CD4-positive, alpha-beta T cell treated with Interleukin-2 at 100 ng/mL for 4 hours (primary cell): ENCODE measurements at places on chromosomes 1 and 21.
A peak's percentile ranks its signal among the peaks of the same experiment; 100 is the strongest.

DNA sequence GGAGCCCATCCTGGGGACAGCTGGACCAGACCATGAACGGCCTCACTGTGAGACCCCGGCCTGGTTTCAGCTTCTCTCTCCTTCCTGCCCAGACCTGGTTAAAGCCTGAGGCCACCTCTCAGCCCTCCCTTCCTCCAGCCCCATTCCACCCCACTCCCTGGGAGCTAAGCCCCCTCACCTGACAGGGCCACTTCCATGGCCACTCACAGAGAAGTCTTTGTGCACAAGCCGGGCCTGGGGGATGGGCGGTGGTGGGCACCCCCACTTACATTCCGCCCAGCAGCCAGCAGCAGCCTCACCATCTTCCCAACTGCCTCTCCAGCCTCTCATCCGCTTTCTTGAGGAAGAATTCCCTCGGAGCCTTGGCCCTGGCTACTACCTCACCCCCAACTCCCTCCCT lies 40.4 kb downstream of the RHBG start:
- no peak for DNase-seq

- no peak for DNase-seq
Observed at GRCh38 chr1:119006406-119007279, 18.5 kb upstream of the TBX15 start.

GRCh38 chr1:50308878-50309277 lies 114.4 kb downstream of the DMRTA2 start:
- no peak for DNase-seq

GRCh38 chr21:33115631-33116510 lies 45.9 kb downstream of the OLIG1 start:
- no peak for DNase-seq

DNA sequence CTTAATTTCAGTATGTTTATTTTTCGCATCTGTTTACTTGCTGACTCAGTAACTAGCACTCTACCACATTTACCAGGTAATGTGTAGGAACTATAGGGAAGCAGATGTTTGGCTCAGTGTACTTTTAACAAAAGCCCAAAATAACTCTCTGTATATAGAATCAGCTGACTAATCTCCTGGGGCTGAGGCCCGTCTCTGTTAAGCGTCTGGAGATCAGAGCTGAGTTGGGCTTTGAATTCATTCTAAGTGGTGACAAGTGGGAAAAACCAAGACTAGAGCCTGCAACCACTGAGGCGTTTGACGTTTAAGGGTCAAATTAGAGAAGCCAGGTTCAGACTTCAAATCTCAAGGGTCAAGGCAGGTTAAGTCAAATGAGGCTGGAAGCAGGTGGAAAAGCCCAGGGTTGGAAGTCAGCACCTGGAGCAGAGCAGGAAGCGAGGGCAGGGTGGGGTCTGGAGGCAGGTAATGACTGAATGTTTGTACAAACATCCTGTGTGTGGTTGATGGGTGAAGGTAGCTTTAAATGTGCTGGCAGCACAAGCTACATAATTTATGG lies 56.8 kb upstream of the LYST start:
- peak; percentile 50 for DNase-seq

GRCh38 chr1:66732407-66733166 lies 19.7 kb upstream of the DYNLT5 start:
- DNase-seq = no peak

DNA sequence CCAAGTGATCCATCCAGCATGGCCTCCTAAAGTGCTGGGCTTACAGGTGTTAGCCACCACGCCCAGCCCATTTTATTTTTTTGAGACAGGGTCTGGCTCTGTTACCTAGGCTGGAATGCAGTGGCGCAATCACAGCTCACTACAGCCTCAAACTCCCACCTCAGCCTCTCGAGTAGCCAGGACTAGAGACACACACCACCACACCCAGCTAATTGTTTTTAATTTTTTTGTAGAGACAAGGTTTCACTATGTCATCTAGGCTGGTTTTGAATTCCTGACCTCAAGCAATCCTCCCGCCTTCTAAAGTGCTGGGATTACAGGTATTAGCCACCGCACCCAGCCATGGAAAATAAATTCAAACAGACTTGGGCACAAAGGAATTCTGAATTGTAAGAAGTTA lies 31.9 kb downstream of the PUM1 start:
- DNase-seq = no peak

GRCh38 chr1:9753121-9753531 lies 70.6 kb downstream of the CLSTN1 start:
- no peak for DNase-seq

DNA sequence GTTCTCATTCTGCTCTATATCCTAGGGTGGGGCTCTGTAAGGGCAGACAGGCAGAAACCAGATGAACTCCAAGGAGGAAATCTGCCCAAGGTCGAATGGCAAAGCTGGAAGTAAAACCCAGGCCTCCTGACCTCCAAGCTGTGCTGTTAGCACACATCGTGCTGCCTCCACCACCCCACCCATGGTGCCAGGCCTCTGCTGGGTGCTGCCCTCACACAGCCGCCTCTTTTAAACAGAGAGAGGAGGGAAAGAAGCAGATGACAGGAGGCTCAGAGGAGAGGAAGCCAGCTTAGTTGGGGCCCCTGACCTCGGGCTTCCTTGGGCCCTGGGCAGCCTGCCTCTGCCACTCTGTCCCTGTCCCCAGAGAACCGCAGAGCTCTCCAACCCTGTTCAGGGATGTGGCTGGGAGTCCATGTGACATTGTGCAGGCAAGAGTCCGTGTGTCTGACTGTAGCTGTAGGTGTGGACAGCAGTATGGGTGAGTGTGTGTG lies 1.1 kb downstream of the SYNC start:
- no peak for DNase-seq
